ENCODE measurements at places on chromosomes 16 and 17.

- no peak for DNase-seq
These were observed 14.6 kb downstream of the SMTNL2 start for GRCh38 chr17:4598776-4599504.

DNA sequence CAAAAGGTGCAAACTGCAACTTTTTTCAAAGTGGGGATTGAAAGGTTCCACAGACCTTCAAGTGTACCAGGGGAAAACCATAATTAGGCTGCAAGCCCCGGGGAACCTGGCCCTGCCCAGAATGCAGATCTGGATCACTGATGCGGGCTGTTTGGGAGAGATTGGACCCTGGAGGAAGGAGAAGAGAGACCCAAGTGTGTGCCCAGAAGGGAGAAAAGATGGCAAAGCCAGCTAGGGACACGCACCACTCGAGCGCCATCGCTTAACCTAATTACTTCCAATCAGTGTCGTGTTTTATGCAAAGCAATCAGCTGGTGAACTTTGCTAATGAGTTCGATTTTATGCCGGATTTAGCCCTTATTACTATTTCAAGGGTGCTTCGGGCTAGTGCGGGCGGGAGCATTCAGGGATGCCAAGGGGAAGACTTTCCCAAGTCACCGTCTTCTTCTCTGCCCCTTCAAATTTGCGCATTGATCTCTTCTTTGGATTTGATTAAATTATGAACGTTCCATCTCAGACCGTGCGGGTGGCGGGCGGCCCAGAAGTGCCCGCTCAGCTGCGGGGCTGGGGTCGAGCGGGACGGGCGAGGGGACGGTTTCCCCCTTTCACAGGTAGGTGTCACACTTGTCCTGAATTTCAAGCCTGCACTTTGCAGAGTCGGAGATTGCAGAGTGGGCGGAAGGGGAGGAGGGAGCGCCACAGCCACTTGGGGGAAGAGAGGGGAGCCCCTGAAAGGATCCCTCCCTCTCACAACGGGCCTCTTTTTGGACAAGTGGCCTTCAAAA is 4.0 kb downstream of the IRX5 start:
- no peak for DNase-seq

DNA sequence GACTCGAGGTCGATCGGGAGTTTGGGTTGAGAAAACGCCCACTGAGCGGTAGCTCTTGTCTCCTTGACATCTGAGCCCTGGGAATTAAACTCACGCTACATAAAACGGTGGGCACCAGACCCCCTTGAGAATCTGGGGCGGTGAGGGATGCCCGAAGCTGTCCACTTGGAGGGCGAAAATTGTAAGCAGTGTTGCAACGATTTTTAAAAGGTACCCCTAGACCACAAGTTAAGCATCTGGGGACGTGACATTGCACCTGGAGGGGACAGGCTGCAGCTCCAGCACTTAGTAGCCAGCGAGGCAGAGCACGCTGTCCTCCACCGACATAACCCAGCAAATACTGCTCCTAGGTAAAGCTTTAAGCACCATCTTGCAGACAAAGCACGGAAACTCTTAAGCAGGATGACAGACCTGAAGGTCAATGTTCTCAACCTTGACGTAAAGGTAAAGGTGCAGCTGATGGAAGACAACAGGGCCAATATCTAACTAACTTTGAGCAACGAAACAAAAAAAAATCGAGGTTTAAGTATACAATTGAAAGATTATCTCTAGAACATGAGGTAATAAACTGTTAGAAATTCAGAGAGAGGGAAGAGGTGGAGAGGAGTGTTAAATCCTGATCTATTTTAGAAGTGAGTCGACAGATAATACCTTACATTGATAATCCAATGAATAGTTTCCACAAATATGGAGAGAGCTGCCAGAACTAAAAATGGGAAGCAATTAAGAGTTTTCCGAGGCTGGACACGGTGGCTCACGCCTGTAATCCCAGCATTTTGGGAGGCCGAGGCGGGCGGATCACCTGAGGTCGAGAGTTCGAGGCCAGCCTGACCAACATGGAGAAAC is 921 bp upstream of the CDR2 start:
- DNase-seq: no peak

- DNase-seq: no peak
These were observed 6.7 kb downstream of the MMP28 start for GRCh38 chr17:35788477-35789368.

DNA sequence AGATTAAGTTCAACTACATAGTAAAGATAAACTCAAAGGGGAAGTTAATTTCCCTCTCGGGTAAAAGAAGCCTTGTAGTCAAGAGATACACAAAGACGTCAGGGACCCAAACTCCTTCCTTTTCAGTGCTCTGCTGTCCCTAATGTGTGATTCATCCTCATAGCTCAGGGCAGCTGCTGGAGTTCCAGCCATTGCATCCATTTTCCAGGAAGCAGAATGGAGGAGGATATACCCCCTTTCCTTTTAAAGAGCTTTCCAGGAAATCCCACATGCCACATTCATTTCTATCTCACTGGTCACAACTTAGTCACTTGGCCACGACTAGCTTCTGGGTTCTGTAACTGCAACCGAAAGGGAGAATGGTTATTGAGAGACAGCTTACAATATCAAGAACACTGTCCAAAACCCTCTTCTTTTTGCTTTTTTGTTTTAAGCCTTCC is 95.3 kb downstream of the SOCS1 start:
- DNase-seq: no peak

DNA sequence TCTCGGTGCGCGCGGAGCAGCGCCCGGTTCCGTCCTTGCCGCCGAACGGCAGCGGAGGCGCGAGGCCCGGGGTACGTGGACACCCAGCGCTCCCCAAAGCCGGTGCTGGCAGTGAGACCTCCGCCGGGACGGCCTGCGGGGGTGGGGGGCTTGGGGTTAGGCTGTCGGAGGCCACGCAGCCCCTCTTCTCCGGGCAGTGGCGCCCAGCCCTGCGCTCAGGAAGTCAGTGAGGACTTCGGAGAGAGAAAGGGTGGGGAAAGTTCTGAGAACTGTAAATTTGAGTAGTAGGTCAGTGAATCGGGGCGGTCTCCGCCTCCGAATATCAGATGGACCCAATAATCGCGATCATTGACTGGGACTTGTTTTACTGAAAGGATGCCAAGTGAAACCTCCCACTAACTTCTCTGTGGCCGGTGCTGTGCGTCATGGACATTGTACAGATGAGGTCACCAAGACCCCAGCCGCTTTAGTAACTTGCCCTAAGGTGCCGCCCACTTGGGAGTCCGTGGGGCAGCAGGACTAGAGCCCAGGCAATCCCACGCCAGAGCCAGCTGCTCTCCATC is 468 bp downstream of the IL4R start:
- DNase-seq: peak; percentile 71

Data from CD4-positive, alpha-beta T cell treated with Interferon gamma for 1 hour (primary cell).